ENCODE measurements at places on chromosomes 4 and X.

DNA sequence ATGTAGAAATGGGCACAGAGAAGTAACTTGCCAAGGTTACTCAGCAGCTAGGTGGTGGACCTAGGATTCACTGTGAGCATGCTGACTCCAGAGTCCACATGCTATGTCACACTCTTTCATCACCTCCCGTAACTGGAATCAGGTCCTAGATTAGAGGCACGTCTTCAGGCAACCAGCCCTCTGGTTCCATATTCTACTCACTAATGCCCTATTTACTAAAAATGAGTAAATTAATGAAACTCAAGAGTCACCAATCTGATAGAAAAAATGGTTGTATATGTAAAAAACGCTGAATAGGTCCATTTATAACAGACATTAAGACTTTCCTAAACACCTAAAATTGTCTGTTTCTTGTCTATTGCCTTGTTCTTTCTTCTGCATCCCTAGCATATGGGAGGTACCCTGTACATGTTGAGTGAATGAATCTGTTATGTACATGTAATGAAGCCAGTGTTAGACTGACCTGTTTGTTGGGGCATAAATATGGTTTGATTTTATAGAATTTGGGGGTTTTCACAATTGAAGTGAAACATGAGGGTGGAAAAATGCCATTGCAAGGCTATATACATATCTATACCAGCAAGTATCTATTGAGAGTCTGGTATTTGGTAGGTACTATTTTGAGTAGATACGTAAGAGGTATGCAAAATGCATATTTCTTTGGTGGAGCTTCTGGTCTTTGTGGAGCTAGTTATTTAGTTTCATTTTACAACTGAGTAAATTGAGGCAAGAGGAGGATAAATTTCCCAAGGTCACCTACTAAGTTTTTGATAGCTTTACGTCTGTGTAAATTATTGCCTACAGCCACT is 7.5 kb upstream of the RUFY3 start:
- no peak for DNase-seq

GRCh38 chrX:115702982-115703381 is 142.0 kb downstream of the PLS3 start:
- DNase-seq = no peak

DNA sequence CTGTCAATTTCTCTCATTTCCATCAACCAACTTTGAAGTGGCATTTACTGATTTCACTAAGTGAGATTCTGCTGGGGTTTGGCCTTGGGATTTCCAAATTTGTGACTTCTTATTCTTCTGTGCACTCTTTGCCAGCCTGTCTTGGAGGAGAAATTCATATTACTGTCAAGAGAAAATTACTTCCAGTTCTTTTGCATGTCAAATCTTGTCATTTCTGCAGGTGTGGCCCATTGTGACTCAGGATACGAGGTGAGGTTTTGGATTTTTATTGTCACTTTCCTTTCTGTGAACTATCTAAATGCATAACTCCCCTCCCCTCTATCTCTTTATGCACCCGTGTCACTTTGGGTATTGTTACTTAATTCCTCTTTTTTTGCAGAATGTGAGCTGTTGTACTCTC is 102.6 kb upstream of the GUCY1A1 start:
- DNase-seq = no peak

DNA sequence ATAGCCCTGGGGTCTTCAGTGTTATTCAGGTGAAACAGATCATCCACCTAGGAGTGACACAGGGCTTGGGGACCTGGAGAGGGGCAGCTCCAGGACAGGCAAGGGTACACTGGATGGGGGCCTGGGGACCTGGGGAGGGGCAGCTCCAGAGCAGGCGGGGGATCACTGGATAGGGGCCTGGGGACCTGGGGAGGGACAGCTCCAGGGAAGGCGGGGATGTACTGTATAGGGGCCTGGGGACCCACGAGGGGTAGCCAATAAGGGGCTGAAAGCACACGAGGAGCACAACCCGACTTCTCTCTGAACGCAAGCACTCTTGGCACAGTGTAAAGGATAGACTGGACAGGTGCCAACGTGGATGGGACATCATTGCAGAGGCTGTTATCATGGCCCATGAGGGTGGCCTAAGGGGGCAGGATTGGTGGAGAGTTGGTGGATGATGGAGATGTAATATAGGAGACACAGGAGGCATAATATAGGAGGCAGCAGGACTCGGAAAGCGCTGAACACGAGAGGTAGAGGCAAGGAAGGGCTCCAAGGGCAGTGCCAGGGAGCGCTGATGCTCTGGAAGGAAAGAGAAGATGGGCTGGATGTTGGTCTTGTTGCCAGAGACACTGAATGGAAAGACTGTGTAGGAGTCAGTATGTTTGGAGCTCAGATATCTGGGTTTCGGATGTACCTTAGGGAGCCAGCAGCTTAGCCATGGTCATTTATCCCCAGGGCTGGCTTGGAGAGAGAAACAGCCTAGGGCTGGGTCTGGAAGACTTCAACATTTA is 37.9 kb upstream of the FGFBP2 start:
- DNase-seq = no peak

GRCh38 chrX:116667346-116668134 is 204.8 kb upstream of the CT83 start:
- no peak for DNase-seq

GRCh38 chrX:149207518-149207917 is 297.6 kb downstream of the IDS start:
- DNase-seq = no peak

GRCh38 chr4:172055046-172055445 is 241.8 kb downstream of the GALNTL6 start:
- no peak for DNase-seq

DNA sequence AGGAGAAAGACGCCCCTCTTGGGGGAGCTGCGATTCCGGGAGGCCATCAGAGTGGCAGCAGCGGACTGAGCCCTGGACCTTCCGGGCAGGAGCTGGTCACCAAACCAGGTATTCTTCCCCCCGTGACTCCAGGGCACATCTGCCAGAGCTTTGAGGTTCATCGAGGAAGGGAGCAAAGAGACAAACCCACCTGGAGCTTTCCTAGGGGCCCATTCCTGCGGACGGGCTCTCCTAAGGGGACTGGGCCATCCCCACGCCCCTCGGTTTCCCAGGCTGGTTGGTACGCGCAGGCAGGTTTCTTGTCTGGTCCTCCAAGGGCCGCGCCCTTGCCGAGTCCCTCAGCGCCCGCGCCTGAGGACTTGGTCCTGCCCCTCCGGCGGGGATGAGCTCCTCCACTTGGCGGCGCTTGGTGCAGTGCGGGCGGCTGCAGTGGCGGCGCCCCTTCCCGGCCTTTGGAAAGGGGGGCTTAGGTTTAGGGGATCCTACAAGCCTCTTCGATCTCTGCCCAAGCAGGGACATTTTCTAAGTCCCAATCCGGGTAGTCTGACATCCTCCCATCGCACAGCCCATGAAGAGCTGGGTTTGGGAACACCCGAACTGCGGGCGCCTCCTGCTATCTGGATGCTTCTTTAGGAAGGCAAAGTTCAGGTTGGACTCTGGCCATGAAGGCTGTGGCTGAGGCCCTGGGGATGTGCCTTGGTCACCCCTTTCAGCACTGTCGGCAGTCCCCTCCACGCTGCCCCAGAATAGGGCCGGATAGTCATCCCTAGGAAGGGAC is 538 bp downstream of the STBD1 start:
- no peak for DNase-seq

DNA sequence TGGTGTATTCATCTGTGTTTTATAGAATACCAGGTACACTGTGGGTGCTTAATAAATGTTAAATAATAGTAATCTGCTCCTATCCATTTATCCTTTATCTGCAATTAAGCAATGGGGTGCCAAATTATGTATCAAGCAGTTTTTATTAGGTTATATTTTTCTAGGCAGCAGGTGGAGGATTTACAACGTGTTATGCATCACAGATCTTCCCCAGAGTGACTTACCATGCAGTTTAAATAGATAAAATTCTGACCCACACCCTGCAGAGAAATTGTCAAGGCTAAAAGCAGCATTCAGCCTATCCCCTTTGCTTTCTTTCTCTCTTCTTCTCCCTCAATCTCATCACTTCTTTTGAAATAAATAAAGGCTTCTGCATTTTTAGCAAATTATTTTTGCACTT is 306.4 kb downstream of the CXXC4 start:
- no peak for DNase-seq
